ENCODE measurements at places on chromosomes 4 and X.

DNA sequence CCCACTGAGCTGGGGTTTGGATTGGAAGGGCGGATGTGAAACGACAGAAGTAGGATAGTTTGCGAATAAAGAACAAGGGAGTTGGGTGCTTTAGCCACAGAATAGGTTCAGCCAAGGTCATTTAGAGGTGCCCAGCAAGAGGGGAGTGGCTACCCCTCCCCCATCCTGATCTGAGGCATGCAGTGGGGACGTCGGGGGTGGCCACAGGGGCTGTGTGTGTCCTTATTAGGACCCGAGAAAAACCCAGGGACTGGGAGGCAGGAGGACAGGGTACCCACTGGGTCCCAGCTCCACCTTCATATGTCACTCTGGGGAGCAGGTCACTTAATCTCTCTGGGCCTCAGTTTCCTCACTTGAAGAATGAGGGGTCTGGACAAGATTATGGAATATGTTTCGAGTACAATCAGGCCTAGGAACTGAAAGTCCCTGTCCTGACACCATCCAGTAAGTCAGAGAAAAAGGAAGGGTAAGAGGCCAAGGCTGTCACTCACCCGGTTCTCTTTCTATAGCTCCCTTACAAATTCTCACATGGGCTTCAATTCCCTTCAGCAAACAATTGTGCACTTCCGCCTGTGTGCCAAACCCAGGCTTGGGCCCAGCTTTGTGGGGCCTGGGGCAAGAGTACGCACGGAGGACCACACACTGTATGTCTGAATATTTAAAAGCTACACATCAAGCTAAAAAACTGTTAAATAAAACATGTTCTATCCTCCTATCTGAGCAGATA, 4.2 kb upstream of the NYX start:
- no peak for DNase-seq

- DNase-seq = no peak
Measured at GRCh38 chrX:19673375-19674040, 158.2 kb upstream of the MAP3K15 start.

DNA sequence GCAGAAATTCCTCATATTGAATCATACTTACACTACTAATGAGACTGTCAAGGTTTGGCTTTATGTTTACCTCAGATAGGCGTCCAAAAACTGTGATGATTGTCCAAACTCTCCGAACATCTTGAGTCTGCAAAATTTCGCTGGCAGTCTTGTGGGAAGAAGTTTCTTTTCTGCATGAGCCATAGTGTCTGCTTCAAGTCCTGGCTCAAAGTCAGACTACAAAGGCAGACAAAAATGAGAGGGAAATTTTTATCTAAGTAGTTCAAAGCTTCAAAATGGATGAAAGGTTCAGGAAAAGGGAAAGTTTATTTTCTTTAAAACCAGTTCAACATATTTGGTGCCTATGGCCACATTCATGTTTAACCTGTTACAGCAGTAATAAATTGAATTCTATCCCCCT, 40.7 kb downstream of the PALLD start:
- DNase-seq = no peak

DNA sequence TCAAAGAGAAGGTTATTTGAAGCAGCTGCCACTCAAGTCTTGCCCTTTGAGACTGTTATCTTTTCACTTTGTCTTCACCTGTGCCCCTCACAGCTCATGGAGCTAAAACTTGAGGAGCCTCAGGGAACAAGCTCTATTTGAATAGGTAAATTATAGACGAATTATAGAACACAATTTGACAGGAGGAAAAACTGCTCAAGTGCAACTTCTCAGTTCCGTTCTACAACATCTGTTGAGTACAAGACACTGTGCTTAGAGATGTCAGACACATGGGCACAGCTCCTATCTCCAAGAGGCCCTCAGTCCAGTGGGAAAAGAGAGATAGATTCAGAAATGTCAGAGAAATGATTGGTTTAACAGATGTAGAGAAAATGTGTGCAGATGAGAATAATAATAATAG, 5.1 kb downstream of the PPP1R2C start:
- DNase-seq = no peak

- no peak for DNase-seq
Measured at GRCh38 chrX:105461016-105461415, 240.5 kb upstream of the TEX13A start.

DNA sequence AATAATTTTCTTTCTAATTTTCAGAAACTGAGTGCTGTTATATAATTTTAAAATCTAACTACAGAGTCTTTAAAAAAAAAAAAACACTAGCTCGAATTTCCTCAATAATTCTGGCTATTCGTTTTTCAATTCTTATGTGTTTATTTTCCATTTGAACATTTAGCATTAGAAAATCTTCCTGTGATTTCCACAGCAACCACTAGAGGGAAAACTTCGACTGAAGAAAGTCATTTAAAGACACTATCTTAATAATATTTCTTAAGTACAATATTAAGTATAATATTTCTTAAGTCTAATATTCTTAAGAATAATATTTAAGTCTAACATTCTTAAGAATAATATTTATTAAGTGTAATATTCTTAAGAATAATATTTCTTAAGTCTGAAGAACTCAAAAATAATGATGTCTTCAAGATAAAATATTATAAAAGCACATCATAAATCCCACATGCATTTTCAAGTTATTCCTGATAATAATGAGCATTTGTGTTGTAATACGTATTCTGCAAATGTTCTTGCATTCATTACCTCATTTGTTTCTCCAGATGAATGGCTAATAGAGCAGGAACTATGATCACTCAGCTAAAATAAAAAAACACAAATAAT, 118.4 kb upstream of the WDR17 start:
- DNase-seq = no peak

- DNase-seq = no peak
Measured at GRCh38 chr4:25938787-25939186, 24.8 kb downstream of the SMIM20 start.

DNA sequence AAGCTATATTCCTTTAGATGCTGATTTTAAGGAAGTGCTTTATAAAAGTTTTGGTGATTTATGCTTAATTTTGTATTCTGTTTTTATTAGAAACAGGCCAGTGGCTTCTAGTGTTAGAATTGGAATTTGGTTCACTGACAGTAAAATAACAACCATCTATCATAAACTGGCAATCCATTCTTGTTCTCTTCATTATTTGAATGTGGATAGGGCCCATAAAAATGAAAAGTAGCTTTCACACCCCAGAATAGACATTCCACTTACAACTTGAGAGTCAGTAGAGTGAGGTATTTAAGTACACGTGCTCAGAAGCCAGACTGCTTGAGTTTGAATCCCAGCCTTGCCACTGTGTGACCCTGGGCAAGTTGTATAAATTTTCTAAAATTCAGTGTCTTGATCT, 232.4 kb upstream of the CTSO start:
- DNase-seq = no peak

GRCh38 chr4:993111-994029, at the start of gene SLC26A1:
Gene SLC26A1, minus strand, starts transcription at chr4:993404. Its CDS starts 1,701 bp downstream, at chr4:991703.
- no peak for DNase-seq

DNA sequence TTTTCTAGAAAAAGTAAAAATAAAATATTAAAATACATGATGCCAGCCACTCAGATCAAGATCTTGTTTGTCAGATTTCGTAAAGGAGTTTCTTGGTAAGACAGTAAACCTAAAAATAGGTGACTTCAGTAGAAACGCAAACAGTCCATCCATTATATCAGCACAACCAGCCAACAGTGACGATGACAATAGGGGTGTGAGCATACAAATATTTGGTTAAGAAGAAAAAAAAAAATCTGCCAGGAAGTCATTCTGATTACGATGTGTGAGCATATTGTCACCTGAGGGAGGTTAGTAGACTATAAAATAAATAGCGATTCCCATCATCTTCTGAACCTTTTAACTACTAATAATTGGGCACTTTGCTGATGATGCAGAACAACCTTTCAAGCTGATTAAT, 37.6 kb downstream of the SLC7A11 start:
- DNase-seq = no peak

DNA sequence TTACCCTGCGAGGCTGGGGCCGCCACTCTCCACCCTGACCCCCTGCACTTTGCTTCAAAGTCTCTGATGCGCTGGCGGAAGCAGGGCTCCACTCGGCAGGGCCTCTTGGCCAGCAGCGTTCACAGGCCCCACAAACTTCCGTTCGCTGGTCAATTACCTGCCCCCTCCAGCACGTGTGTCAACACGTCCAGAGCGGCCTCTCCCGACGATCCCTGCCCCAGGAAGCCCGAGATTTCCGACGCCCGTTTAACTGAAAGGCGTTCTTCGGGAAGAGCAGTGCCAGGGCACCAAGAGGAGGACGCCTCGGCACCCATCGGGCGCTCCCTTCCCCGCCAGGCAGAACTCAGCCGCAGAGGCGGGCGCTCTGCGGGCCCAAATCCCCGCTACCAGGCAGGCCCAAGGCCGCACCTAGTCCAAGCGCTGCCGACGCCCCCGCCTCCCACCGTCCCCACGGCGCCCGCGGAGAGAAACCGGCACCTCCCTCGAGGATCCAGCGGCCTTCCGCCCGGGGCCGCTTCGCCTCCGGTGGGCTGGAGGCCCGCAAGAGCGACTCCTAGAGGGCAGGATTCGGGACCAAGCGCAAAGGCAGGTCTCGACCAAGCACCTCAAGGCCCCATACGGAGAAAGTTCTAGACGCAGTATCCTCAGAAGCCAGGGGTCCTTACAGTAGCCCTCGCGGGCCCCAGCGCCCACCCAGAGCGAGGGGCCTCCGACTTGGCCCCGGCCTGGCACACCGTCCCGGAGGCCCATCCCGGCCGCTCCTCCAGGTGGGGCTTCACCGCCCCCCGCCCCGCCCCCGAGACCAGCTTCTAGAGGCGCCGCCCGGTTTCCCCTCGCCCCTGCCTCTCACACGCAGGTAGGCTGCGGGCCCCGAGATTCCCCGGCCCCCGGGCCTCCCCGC, 586 bp downstream of the BCAP31 start:
- peak; percentile 54 for DNase-seq

DNA sequence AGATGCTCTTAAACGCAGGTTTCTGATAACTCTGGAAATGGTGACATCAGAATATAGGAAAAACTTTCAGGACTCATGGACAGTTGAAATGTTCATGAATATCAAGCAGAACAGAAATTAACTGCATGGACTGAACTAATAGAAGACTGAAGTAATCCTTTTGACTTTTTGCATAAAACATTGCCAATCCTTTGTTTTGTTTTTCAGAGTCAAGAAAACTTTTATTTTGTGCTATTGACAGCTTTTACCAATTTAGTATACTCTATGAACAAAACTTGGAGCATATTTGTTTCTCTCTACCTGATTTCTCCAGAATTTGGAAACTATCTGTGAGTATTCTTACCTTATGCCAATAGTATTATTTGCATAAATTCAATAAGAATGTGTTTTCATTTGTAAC, 61.2 kb upstream of the HMX1 start:
- no peak for DNase-seq

- DNase-seq = no peak
Measured at GRCh38 chrX:110087485-110088356, 84.8 kb downstream of the TMEM164 start.

DNA sequence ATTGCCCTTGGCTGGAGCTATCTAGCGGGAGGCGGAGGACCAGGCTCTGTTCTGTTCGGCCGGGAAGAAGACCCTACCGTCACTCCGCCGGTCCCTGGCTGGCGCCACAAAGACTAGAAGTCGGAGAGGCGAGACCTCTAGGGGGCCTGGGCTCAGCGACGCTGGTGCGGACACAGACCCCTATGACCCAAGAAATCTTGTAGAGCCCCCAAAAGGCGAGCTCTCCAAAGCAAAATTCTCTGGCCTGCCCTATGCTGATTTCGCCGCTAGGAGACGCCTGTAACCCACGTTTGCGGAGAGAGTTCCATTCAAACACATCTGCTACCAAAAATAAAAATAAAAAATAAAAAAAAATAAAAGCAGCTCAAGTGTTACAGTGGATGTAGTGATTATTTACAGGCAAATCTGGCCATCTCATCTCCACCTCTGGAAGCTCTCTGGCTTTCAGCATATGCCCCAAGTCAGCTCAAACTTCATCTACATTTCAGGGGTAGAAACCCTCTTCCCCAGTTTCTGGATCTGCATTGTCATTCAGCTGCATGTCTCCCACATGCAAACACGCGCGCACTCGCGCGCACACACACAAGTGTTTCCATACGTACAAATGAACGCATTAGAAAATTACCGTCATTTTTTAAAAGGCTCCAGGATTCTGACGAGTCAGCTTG, 2.4 kb upstream of the PCDH10 start:
- no peak for DNase-seq

GRCh38 chr4:1792832-1793495, at the start of gene FGFR3:
Gene FGFR3, plus strand, starts transcription at chr4:1793293. Its CDS starts 642 bp downstream, at chr4:1793935.
- no peak for DNase-seq

GRCh38 chrX:69038816-69039215, 126.4 kb downstream of the PJA1 start:
- DNase-seq = no peak

DNA sequence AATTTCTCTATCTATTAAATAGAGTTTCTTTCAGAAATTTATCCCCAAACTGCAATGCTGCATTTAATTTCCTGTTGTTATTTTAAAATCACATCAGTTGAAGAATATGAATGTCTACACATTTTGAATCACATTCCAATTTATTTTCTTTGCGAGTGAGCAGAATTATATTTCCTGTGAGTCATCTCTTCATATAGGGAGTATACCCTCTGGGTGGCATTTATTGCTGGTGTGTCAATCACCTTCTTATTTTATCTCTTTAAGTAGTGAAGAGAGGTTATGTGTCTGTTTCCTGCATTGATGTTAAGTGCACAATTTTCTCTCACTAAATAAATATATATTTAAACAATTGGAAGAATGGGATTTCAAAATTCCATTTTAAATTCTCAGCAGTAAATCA, 511.0 kb upstream of the ATOH1 start:
- DNase-seq = no peak

GRCh38 chr4:7985891-7986441, 46.3 kb upstream of the AFAP1 start:
- no peak for DNase-seq

- peak; percentile 21 for DNase-seq
Measured at GRCh38 chrX:33434256-33435092, 223.1 kb upstream of the DMD start.

DNA sequence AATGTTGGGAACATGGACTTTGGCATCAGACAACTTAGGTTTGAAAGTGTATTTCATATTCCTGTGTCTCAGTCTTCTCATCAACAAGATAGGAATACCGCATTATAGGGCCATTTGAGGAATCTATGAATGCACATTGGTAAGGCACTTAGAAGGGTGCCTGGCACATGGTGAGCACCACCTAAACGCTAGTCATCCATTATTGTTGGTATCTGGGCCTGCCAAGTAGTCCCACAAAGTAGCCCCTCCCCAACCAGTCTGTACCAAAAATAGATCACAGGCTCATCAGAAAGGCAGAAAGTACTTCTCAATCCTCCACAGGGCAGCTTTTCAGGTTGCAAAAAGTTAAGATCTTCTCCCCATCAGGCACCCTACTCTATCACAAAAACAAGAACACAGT, 162.3 kb upstream of the KLF3 start:
- no peak for DNase-seq

DNA sequence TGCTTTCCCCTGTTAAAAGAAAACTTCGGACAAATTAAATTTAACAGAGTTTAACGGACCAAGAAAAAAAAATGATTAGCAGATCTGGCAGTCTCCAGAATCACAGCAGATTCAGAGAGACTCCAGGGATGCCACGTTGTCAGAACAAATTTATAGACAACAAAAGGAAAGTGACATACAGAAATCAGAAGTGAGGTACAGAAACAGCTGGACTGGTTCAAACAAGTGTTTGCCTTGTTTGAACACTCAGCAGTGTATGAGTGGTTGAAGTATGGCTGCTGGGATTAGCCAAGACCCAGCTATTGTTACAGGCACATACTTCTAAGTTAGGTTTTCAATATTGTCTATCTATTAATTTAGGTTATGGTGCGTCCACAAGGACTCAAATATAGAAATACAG, 19.1 kb downstream of the PIR start:
- DNase-seq = no peak

- DNase-seq = no peak
Measured at GRCh38 chr4:110527156-110527555, 51.2 kb downstream of the ENPEP start.
